Tibial nerve (tissue), 4 donors: ENCODE measurements at places on chromosomes 5 and 9. TPM values are rescaled to one million over a fixed set of nuclear protein-coding genes. Genes with fewer than 3 reads are reported as not detected.

Gene EDIL3
- 27.3 TPM for total RNA-seq

Gene PDCD1LG2
- 3.1 TPM for total RNA-seq

DNA sequence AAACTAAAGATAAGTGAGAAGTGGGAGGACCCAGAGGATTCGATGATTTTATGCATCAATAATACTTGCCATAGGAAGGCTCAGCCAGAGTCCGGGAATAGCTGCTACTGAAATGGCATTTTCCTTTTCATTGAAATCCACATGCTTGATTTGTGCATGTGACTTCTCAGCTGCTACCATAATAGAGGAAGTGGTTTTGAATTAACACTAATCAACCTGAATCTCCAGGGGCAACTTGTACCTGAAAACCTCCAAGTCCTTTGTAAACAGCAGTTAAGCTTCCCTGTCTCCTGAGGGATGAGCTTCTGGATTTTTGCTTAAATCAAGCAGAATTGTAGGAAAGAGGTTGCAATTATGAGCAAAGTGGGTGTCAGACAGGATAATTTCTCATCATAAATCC lies 124.9 kb downstream of the PPP2R2B start:
- DNase-seq: no peak

Gene IRX1
- 2.4 TPM for total RNA-seq

Gene LCN1
- total RNA-seq: not detected

Gene CEMIP2
- total RNA-seq: 126 TPM

- no peak for DNase-seq
Observed at GRCh38 chr5:59732301-59732700, 161.2 kb downstream of the PDE4D start.

- DNase-seq: no peak
Observed at GRCh38 chr5:644971-645370, 32.8 kb downstream of the CEP72 start.

DNA sequence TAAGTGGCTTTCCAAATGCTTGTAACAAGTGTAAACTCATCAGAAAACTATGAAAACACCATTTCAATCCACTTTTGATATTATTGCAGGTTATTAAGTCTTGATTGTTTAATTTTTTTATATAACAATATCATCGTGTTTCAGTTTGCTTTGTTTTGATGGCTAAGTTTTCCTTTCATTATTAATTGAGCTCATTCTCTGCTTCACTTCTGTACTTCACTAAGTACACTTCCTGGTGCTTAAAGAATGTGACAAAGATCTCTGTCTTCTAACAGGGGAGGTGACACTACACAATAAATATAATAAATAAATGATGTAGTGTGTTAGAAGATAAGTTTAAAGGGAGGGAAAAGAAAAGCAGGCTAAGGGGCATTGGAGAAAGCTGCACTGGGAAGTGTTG lies 13.0 kb upstream of the RAD23B start:
- DNase-seq: no peak

DNA sequence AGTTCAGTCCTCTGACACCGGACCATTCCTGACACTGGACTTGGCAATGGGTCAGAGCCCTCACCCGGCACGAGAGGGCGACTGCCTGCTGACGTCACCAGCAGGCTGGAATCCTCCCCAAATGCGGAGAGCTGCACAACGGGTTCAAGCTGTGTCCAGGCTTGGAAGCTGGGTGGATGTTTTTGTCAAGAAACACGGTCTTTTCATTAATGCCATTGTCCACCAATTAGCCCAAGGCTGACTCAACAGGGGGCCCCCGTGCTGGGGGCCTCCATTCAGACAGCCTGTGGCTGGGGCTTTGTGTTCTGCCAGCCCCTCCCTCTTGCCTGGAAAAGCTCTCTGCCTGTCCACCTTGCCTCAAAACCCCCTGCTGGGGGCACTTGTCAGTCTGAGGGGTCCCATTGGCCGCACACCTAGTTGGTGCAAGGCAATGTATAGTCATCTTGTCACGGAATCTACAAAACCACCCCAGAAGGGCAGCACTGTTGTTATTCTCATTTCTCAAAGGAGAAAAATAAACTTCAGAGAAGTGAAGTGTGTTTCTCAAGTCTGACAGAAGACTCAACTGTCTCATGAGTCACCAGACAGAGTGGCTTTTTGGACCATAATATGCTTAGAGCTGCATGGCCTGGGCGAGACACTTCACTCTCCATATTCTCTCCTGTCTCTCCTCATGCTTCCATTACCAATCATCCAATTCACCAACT lies 24.6 kb downstream of the NDUFA8 start:
- DNase-seq: no peak

Gene C5orf52
- total RNA-seq: not detected

Gene PHF24
- total RNA-seq: 1.2 TPM

- no peak for DNase-seq
Observed at GRCh38 chr5:132251220-132251725, 6.2 kb upstream of the PDLIM4 start.

DNA sequence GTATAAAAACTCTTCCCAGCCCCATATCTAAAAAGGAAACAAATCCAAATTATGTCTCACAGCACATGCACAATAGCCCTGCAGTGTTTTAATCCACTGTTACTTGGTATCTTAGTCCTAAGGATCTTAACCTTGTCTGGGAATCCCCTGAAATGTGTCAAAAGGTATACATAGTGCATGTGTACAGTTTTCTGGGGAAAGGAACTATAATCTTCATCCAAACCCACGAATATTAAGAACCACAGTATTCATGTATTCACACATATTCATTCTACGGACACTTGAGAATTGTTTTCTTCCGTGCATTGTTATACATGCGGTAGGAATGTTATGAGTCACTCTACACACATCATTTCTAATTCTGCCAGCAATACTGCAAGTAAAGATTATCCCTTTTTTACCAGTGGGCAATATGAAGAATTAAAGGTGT lies 47.8 kb upstream of the SNX2 start:
- DNase-seq: no peak

GRCh38 chr5:174083056-174083827 lies 37.7 kb downstream of the NSG2 start:
- no peak for DNase-seq

GRCh38 chr5:129904102-129904666 lies at the start of gene CHSY3:
Gene CHSY3 (plus strand): TSS chr5:129904465.
- DNase-seq: peak; percentile 68

- no peak for DNase-seq
Observed at GRCh38 chr9:122130837-122131236, 28.7 kb downstream of the NDUFA8 start.

DNA sequence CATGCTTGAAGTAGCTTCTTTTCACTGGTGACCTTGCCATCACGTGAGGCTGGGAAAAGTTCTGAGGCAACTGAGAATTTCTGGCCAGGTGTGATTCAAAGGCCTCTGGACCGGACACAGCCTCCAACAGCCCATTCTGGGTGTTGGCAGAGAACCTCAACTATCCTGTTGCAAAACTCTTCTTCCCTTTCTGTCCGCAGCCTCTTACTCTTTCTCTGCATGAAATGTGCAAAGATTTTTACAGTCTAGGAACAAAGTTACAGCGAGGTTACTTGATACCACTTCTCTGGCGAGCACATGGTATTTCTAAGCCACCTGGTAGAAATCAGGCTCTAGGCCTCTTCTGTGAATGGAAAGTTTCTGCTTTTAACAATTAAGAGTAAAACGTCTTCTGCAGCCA lies 79.2 kb downstream of the FREM1 start:
- no peak for DNase-seq

Gene SLC34A1
- total RNA-seq: not detected

Gene GPR151
- not detected for total RNA-seq

Gene PCDHGC3
- 71.8 TPM for total RNA-seq

DNA sequence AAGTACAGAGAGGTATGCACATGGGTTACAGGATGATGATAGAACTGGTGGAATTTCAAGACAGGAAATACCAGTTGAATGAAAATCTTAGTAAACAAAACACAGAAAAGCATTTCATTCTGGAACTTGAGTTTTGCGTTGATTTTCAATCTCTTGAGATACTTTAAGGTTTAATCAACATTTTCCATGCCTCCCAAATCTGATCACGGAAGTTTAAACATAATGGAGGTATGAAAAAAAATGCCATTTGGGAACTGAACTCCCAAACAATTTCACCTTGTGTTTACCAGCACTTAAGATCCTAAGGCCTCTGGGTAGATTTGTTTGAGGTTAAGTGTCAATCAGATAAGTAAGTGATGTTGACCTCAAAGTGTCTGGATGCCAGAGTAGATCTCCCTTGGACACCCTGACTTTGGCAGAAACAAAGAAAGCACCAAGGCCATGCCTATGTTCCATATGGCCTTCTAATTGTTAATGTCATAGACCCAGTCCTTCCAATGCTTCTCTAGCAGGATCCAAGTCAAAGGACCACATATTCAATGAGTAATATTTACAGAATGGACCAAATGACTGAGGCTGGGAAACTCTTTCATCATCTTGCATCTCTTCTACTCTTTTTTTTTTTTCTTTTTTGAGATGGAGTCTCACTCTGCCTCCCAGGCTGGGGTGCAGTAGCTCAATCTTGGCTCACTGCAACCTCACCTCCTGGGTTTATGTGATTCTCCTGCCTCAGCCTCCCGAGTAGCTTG lies 216.9 kb downstream of the ARRDC3 start:
- no peak for DNase-seq

Gene SLC34A3
- total RNA-seq: not detected

DNA sequence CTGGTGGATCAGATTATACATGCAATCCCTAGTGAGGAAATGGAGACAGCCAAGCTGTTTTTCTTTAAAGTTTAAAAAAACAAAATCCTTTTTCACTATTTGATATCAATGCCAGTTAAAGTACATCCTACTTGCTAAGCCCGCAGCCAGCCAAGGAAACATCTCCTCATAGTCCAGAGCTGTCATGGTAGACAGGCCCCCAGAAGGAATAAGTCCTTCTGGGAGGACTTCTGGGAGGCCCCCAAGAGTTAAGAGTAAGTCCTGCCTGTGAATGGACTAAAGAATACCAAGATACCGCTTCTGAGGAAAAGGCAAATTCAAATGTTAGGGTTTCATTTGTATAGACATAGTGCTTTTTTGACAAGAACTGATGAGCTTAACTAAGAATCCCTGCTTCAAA lies 38.3 kb downstream of the MOCS2 start:
- DNase-seq: no peak

- no peak for DNase-seq
Observed at GRCh38 chr5:77239126-77239741, 28.8 kb downstream of the PDE8B start.

- no peak for DNase-seq
Observed at GRCh38 chr5:55864606-55865541, 13.7 kb downstream of the IL31RA start.

Gene LHX3
- not detected for total RNA-seq

GRCh38 chr5:10533226-10533625 lies 30.6 kb upstream of the ANKRD33B start:
- DNase-seq: no peak
